Endothelial cell of coronary artery (primary cell): ENCODE measurements at places on chromosomes 6 and 20. TPM values are rescaled to one million over a fixed set of nuclear protein-coding genes. Genes with fewer than 3 reads are reported as not detected.

The TREM1 gene
- not detected in 2 replicates for total RNA-seq

The PTGIS gene
- 1.5 and 23.2 TPM in 2 replicates for total RNA-seq

The TNFRSF21 gene
- total RNA-seq = 18.0 and 19.8 TPM in 2 replicates

The IRAK1BP1 gene
- 2.6 and 3.2 TPM in 2 replicates for total RNA-seq

The FAM217A gene
- total RNA-seq = not detected in 2 replicates

The UBE3D gene
- 4.8 and 6.0 TPM in 2 replicates for total RNA-seq

The RSPH4A gene
- 0.09 and 0.18 TPM in 2 replicates for total RNA-seq

The HLA-DOB gene
- 0.47 TPM in 1 of 2 replicates, not detected in the other for total RNA-seq

The SCUBE3 gene
- total RNA-seq = 0.75 and 1.3 TPM in 2 replicates

The OPN5 gene
- total RNA-seq = under 0.01 TPM in 1 of 2 replicates, not detected in the other

The TBX18 gene
- total RNA-seq = 16.0 and 29.8 TPM in 2 replicates

The FAM162B gene
- total RNA-seq = 0.09 and 0.19 TPM in 2 replicates

The SHLD1 gene
- total RNA-seq = 1.3 and 3.2 TPM in 2 replicates

The DDX27 gene
- total RNA-seq = 25.6 and 30.5 TPM in 2 replicates

The SCRT2 gene
- not detected in 2 replicates for total RNA-seq

The EEF1A2 gene
- total RNA-seq = 1.0 and 2.0 TPM in 2 replicates

The RAMACL gene
- 1.6 and 4.6 TPM in 2 replicates for total RNA-seq

The EIF6 gene
- 154 and 213 TPM in 2 replicates for total RNA-seq

The RAB44 gene
- total RNA-seq = under 0.01 TPM in 2 replicates

The DPPA5 gene
- not detected in 2 replicates for total RNA-seq

The PM20D2 gene
- total RNA-seq = 5.8 and 6.8 TPM in 2 replicates

The RIPOR2 gene
- 0.28 TPM in 1 of 2 replicates, not detected in the other for total RNA-seq

The IMPG1 gene
- total RNA-seq = not detected in 2 replicates

The TBXT gene
- total RNA-seq = not detected in 2 replicates

The KCNQ2 gene
- total RNA-seq = not detected in 2 replicates

The GJA1 gene
- 251 and 435 TPM in 2 replicates for total RNA-seq

The SYCP2L gene
- not detected in 2 replicates for total RNA-seq

The TREM2 gene
- total RNA-seq = not detected in 2 replicates

The SLC17A3 gene
- total RNA-seq = not detected in 2 replicates

The GJE1 gene
- total RNA-seq = not detected in 2 replicates

The TMEM74B gene
- total RNA-seq = 1.2 and 1.6 TPM in 2 replicates

The HLA-E gene
- total RNA-seq = 353 and 390 TPM in 2 replicates
